ENCODE measurements at places on chromosomes 5 and 9. TPM values are rescaled to one million over a fixed set of nuclear protein-coding genes. Genes with fewer than 3 reads are reported as not detected.

DNA sequence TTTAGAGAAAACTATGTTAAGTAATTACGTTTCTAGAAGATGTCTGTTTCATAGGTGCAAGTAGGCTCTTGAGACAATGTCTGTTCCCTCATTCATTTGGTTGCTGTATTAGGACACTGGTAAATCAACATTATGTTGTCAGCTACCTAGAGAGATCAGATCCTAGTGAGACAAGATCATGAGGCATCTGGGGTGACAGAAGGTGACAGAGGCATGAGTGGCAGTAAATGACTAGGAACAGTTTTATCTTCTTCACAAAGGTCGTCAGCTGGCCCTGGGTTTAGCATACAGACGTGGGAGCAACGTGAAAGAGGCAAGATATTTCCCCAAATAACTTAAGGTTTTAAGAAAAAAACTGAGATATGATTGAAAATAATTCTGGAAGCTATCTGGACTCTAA is 1926.3 kb upstream of the WWC1 start:
- no peak for ATAC-seq

GRCh38 chr9:8845808-8846207 is 1046.2 kb upstream of the DMAC1 start:
- ATAC-seq, result no peak

DNA sequence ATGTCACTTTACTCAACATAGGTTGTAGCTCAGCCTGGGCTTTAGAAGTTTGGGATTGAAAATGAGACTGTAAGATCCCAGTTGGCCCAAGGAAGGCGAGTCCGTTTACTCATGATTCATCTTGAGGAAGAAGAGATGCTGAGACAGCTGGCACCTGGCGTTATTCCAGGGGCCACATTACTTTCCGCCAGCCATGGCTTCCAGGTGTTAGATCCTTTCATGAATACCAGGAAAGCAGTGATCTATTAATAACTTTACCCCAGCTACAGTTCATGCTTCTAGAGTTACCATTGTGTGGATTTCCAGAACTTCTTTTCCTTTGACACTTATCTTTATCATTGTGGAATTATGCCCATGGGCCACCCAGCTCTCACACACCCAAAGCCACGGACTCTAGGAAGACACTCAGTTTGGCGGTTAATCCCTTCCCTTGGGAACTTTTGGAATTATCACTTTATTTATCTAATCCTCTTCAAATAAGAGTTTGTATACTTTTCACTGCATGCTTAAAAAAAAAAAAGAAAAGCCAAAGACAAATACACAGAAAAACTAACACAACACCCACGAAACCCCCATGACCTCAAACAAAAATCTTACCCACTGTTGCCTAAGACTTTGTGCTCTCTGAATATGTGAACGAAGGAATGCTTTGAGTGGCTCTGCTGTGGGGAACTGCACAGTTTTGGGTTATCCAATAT is 26.9 kb downstream of the RAI14 start:
- ATAC-seq, result peak; percentile 26

GRCh38 chr5:23027830-23028229 is 174.7 kb upstream of the CDH12 start:
- ATAC-seq, result no peak

- peak; percentile 75 for ATAC-seq
Observed at GRCh38 chr5:78490709-78491485, 130.5 kb downstream of the SCAMP1 start.

- no peak for ATAC-seq
Observed at GRCh38 chr5:22965960-22966359, 112.8 kb upstream of the CDH12 start.

DNA sequence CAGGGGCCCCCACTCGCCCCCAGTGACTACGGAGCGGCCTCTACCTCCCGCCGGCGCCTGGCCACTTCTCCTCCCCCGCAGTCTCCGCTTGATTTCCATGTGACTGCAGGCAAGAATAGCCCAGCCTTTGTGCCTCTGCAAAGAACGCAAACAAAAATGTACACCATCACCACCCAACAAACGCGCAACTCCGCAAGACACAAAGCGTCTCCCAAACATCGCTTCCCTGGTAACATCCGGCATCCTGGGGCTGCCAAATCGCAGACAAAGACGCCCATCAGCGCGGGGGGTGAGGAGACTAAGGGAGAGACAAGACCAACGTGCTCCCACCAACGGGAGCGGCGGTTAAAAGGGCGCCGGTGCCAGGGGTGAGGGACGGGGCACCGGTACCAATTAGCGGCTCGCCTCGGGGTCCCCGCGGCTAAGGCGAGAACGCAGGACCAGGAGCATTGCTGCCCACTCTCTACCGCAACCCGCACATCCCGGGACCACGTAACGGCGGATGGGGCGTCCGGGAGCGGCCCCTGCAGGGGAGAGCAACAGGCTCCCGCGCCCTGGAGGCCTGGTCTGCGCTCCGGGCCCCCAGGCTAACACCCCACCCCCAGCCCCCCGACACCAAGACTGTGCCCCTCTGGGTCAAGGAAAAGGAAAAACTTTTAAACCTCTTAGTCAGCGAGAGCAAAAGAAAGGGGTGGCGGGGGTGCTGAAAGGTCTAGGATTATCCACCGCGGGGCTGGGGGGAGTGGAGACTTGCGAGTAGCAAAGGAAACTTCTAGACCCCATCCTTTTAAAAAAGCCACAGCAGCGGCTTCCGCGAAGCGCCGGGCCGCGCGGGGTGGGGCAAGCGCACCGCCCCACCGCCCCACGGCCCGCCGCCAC is 885 bp downstream of the MPDZ start:
- peak; percentile 31 for ATAC-seq

GRCh38 chr5:102595332-102595731 is 96.5 kb upstream of the SLCO6A1 start:
- ATAC-seq, result no peak

DNA sequence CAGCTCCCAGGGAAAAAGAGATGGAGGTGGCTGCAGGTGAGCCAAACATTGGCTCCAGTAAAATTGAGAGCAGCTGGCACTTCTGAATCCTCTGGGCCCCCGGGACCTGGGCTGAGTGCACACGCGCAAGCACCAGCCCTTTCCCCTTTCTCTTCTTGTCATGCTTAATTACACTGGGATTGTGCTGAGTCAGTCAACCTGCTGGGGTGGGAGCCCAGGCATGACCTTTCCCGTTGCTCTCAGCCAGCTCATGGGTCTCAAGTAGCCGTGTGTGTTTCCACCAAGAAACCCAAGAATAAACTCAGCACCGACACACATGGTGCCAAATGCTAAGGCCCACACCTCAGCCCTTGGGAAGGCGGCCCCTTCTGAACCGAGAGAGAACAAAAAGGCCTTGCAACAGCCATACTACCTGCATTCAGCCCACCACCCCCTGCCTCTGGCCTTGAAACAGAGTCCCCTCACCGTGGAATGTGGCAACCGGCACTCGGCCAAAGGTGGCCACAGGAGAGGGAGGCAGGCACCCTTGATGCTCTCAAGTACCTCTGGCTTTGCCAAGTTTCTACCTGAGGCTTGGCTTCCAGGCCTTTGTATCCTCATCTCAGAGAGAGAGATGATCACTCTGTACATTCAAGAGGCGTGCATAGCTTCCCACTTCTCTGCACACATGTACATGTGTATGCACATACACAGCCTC is 28.1 kb downstream of the SLIT3 start:
- ATAC-seq, result no peak

- ATAC-seq, result no peak
Observed at GRCh38 chr9:136784249-136784996, 6.7 kb upstream of the TMEM141 start.

DNA sequence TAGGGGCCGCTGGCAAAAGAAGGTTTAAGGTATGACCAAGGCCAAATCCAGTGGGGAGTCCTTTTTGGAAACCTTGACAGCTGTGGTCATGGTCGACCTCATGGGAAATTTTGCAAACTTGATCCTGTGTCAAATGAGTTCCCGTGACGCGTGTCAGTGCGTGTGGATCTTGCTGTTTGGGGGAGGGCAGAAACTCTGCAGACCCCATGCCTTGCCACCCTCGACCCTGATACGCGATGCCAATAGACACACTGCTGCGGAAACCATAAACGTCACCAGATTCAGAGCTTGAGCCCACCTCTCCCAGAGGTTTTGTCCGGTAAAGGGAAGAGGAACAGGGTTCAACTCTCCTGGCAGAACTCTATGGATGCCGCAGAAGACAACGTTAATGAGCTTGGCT is 104.7 kb downstream of the ADAMTS2 start:
- ATAC-seq, result no peak

GRCh38 chr9:76414661-76415060 is 20.4 kb upstream of the RFK start:
- no peak for ATAC-seq

- ATAC-seq, result peak; percentile 67
Observed at GRCh38 chr5:157476702-157477408, 16.8 kb downstream of the NIPAL4 start.

DNA sequence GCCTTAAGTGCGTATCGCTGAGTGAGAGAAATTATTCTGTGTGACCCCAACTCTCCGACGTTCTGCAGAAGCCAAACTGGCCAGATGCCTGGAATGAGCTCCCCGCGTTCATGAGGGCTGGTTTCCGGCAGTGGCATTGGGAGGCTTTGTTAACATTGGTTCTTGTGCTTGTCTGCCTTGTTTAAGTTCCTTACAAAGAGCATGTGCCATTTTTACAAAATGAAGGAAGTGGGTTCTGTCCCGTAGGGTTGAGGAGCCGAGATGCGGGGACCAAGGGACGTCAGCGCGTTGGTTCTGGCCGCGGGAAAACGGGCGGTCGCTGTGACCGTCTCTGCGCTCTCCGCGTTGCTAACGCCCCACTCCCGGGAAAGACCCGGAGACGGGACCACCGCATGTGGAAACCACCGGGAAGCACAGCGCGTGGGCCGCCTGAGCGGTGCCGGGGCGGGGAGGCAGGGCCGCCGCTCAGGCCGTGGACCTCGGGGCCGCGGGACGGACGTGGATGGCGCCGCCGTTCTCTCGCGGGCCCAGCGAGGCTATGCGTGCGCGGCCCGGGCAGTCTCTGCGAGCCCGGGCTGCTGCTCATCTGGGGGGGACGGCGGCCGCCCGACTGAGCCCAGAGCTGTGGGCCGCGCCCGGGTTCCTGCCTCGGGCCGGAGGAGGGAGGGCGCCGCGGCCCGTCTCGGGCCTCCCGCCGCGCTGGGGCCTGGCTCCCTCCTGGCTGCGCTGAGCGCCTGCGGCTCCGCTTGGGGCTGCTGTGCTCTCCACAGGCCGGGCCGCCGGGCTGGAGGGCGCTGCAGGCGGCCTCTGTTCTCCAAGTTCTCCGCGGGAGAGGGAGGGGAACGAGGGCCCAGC is 13.4 kb downstream of the RABL6 start:
- peak; percentile 22 for ATAC-seq

DNA sequence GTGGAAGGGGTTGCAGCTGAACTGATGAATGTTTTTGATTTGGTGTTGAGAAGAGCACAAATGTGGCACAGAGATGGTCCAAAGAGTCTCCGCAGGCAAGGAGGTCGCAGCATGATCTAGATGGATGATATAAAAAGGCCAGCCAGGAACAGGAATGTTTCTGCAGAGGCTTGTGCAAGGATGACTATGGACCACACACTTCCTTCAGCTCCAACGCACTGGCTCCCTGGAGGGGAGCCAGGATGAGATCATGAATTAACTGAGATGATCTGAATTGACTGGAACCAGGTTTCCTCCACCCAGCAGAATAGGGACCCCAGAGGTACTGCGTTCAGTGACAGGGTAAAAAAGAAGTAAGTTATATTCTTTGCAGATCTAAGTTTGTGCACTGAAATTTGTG is 89.0 kb downstream of the ARSB start:
- no peak for ATAC-seq

RGP1 gene
- 17.4 TPM for total RNA-seq
